ENCODE measurements at places on chromosomes 6 and 20.

- DNase-seq = peak; percentile 49
Observed at GRCh38 chr20:61644378-61645076, 392.5 kb downstream of the CDH4 start.

DNA sequence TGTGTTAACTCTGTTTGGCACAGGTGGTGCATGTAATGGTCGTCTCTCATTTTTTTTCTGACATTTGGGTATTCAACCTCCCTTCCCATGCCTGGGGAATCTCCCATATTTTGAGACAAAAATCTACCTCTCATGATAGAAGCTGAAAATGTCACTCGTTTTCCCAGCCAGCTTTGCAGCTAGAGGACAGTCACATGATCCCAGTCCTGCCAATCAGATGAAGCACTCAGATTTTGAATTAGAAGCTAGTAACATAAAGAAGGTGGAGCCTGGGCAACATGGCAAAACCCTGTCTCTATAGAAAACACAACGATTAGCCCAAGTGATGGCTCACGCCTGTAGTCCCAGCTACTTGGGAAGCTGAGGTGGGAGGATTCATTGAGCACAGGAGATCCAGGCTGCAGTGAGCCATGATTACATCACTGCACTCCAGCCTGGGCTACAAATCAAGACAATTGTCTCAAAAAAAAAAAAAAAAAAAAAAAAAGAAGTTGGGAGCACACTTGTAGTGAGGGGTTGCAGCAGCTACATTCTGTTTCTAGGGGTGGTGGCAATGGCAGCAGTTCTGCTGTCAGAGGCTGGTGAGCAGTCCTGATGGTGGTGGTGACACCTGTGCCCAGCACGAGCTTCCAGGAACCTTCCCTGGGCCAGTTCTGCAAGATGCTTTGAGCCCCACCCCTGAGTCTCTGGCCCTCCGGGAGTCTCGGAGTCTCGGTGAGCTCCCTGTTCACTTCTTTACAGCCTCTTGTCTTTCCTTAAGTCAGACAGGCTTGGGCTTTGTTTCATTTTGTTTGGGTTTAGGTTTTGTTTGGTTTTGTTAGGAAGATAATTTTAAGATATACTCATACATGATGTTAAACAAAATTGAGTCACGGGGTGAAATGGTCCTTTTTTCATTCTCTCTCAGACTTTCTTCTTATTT lies 94.1 kb upstream of the KCNG1 start:
- peak; percentile 29 for DNase-seq

GRCh38 chr6:166450167-166450873 lies 67.6 kb upstream of the MPC1 start:
- no peak for DNase-seq

GRCh38 chr6:45917439-45917838 lies 98.2 kb downstream of the CLIC5 start:
- DNase-seq = no peak

DNA sequence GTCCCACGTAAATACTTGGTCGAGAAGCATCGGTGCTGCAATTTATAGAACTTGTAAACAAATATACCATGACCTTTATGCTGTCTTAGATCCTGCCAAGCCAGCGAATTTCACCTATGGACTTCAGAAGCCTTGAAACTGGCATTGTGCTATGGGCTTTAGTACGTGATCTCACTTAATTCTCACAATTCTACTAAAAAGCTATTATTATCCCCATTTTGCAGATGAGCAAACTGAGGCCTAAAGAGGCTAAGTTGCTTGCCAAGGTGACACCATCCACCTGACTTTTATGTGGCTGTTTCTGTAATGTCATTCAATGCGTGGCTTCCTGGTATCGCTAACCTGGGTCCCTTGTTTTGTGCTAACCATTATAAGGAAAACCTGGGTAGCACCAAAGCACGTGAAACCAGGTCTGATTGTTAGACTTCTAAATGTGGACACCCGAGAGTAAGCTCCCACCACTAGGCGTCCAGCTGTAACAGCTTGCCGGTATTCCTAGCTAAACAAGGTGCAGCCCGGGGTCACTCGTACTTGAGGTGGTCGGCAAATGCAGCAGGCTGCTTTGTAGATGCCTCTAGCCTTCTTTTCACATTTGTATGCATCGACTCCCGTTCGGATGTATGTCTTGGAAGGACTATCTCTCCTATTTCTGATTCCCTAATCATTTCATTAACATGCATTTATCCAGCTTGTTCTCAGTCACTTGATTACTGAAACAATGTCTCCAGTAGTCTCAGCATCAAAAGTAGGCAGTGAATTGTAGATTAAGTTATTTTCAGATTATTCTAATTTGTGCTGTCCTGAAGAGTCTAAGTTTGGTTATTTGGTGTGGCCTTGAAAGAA lies 1.1 kb downstream of the SYNJ2 start:
- peak; percentile 49 for DNase-seq

- DNase-seq = no peak
Observed at GRCh38 chr20:53409447-53409717, 184.3 kb downstream of the ZNF217 start.

GRCh38 chr20:57656252-57656820 lies 36.1 kb upstream of the ZBP1 start:
- DNase-seq = peak; percentile 10

- DNase-seq = peak; percentile 83
Observed at GRCh38 chr20:31968291-31969126, 558 bp downstream of the XKR7 start.

- DNase-seq = no peak
Observed at GRCh38 chr20:39066471-39067242, 104.5 kb downstream of the DHX35 start.

DNA sequence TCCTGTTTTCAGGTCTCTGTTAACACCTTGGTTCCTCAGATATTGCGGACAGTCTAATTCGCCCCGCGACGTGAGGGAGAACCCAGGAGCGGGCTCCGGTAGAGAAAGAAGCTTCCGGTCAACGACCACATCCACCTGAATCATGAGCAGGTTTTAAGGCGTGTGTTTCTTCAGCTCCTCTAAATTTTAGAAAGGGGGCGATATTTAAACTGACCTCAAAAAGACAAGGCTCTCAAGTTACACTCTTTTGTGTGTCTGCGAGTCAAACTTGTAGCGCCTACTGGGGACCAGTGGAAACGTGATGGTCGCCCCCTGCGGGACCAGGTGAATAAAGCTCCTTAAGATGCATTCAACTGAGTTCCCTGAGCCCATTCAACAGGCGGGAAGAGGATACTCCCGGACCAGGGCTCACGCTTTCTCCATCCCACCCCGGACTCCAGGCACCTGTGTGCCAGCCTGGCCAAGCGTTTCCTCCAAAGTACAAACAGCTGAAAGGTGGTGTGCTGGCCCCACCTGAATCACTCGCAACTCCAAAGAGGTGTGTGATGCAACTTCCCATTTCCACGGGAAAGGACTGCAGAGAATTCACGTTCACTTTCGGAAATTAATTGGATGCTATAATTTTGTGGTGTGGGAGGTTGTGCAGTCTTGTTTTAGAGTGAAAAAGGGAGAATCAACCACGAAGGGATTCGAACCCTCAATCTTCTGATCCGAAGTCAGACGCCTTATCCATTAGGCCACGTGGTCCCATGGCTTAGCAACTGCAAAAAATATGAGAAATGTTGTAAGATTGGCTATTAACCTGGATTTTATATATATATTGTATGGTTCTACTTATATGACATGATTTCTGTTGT lies 17.0 kb downstream of the GPX5 start:
- peak; percentile 86 for DNase-seq

DNA sequence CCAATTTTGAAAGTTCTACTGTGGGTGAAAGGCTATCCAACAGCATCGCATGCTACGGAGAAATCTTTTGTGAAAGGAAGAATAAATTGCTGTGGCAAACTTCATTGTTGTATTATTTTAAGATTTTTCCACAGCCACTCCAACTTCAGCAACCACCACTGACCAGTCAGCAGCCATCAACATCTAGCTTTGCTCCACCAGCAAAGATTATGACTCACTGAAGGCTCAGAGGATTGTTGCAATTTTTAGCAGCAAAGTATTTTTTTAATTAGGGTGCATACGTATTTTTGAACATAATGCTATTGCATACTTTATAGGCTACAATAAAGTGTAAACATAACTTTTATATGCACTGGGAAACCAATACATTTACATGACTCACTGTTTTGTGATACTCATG lies 493.5 kb downstream of the TFAP2A start:
- DNase-seq = no peak

DNA sequence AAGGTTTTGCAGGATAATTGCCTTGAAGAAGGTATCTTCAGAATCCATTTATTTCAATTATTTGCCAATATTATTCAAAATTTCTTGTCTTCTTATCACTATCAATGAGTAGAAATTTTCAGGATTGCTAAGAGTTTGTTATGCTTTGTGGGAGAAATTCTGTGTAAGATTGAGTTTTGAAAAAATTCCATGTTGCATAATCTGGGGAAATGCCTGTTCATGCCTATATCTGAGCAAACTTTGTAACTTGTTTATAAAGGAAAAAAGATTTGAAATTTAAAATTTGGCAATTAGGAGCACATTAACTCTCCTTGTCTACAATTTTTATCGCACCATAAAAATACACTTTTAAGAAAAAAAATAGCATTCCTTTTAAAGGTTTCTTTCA lies 39.8 kb upstream of the EDN1 start:
- no peak for DNase-seq

GRCh38 chr6:30615958-30616810 lies 859 bp downstream of the PPP1R10 start:
- DNase-seq = no peak

DNA sequence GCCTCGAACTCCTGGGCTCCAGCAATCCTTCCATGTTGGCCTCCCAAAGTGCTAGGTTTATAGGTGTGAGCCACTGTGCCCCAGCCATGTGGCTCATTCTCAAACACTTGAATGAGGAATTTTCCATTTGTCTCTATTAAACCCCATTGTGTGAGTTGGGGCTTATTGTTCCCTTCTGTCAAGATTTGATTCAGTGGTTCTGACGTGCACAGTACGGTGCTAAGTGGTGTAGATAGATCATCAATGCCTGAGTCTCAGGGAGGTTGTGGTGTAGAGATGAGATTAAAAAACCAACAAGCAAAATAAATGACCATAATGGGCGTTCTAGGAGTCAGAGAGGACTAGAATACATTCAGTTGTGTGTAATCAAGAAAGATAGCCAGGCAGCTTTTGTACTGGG lies 335.6 kb downstream of the PRL start:
- DNase-seq = no peak

- no peak for DNase-seq
Observed at GRCh38 chr20:23121751-23122320, 35.7 kb upstream of the CD93 start.

GRCh38 chr6:157779705-157780604 lies 43.1 kb upstream of the SNX9 start:
- no peak for DNase-seq

GRCh38 chr6:98324446-98324845 lies 509.9 kb upstream of the POU3F2 start:
- DNase-seq = no peak

DNA sequence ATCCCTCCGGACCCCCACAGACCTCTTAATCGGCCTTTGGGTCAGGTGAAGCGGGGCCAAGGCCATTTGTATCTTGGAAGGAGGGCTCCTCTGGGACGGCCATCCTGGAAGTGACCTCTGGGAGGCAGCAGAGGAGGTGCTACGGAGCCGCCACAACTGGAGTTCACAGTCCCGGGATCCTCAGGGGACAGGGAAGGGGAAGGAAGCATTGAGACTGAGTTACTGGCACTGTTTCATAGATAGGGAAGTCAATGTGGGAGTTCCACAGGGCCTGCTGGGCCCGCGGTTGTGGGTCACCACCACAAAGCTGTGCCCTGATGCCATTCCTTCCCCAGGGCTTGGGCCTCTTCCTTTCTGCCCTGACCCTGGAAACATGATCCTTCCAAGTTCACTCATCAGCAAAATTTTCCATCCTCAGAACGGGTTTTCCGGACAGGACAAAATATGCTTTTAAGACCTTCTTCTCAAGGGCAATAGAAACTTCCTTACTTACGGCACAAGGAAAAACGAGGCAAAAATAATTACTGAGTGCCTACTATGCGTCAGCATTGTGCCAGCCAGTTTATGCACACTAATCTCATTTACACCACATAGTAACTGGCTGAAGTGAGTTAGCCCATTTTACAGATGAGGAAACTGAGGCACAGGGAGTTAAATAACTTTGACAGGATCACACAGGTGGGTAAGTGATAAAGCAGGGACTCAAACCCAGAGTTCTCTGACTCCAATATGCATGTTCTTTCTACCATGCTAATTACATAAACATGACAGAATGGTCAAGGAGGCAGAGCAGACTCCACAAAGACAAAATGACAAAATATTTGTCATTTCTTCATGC lies 143.8 kb downstream of the UNC5CL start:
- DNase-seq = peak; percentile 74

DNA sequence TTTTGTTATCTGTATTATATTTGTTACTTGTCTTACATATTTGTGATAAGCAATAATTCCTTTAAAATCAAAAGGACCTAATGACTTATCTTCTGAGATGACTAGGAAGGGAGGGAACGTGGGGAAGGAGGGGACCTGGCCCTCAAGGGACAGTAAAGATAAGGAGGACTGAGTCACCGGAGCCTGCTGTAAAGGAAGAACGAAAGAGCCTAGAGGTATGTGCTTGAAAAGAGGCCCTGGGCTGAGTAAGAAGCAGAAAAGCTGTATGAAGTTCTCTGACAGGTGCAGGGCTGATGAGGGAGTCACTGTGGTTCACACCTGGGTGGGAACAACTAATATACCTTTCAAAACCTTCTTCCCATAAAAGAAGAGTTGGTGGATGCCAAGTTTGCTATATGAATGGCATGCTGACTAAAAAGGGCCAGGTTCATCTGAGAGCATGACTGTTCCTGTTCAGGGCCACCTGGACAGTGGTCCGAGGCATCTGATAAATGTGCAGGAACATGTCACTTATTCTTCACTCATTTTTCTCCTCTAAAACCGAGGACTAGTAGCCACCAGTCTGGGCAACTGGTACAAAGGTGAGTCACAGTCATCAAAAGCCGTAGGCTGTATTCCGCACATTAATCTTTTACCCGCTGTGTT lies 111.3 kb downstream of the TNFAIP3 start:
- no peak for DNase-seq
